Liver (tissue), 10 donors: ENCODE measurements at places on chromosomes 1 and 21.

- no peak for DNase-seq
Observed at GRCh38 chr1:180163041-180163440, 8.4 kb downstream of the QSOX1 start.

- DNase-seq: no peak
Observed at GRCh38 chr21:17414766-17415165, 98.1 kb upstream of the CXADR start.

DNA sequence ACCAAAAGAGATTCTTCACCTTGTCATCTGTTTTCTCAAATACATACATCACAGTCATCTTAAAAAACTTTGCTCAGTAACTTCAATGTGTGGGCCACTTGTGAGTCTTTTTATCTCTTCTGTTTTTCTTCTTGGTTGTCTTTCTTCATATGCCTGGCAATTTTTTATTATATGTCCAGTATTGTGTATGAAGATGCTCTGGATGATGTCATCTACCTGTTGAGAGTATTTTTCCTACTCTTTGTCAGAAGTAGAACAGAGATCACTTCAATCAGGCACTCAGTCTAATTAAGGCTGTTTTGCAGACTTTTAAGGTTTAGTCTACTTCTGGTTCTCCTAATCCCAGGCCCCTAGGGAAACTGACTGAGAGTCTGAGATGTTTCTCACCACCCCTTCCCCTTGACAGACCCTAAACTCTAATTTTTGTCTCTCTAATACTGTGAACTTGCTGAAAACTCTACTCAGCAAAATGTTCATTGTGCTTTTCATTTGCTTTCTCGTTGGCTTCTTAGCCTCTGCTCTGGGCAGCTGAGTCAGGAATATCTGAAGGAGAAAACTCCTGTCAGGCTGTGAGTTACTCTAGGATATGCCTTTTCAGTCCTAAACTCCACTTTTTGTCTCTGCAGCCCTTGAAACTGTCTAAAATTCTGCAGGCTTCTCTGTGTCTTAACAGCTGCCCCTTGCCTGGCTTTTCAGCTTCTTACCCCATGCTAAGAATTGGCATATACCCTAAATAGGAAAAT, 33.0 kb upstream of the DNAJC6 start:
- no peak for DNase-seq

DNA sequence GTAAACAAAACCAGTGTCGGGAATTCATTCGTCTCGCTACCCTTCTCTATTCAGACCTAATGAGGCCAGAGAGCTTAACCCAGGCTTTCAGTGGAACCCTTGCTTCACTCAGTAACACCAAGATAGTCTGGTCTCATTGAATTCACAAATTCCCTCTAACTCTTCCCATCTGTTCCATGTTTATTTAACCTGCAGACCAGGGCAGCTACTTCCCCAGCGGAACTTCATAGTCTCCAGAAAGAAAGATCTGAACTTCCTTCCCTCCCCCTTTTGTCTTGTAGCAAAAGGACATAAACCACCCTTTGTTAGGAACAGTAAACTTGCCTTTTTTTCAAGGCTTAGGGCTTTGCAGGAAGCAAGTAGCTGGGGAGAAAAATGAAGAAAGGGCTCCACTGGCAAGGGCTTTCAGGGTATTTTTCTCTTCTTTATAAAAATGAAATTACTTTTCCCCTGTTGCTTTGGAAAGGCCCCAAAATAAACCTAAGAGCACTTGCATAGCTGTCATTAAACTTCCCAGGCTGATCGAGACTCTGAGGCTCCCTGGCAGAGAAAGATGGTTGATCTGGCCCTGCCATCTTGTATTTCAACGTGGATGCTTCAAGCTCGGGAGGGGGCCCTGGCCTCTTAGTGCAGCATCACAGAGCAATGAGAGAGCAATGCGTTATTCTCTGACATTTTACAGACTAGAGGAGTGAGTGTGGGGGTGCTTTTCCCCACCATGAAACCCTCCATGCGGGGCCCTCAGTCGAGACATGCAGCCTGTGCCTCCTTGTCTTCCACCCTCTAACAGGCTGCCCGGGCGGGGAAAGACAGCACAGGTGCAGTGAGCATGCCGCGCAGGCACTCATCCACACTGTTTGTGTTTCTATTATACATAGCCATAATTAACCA, 30.0 kb downstream of the MIS18A start:
- no peak for DNase-seq

- no peak for DNase-seq
Observed at GRCh38 chr1:158107916-158108315, 72.8 kb upstream of the CD1D start.

GRCh38 chr1:207672522-207673130, 27.7 kb downstream of the CR1L start:
- no peak for DNase-seq
